ENCODE measurements at places on chromosomes 3 and 15.

DNA sequence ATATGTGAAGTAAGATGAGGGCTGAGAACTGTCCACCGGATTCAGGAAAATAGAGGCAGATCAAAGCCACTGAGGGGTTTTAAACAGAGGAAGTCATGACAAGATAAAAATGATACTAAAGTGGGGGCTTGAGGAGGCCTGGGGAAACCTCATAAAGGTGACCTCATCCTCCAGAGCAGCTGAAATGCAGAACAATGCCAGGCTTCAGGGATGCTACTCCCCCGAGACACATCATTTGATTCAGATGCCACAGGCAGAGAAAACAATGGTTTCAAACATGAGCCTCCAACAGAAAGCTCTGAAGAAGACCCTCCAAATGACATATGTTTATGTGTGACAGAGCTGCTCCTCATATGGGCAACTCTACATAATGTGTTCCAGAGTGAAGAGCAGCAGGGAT lies 6.4 kb downstream of the CFAP20DC start:
- no peaks in the 10 kb centered on the region for H3K4me1 ChIP-seq
- H3K4me3 ChIP-seq, result no peak overlapping the region
- DNase-seq, result no peak

DNA sequence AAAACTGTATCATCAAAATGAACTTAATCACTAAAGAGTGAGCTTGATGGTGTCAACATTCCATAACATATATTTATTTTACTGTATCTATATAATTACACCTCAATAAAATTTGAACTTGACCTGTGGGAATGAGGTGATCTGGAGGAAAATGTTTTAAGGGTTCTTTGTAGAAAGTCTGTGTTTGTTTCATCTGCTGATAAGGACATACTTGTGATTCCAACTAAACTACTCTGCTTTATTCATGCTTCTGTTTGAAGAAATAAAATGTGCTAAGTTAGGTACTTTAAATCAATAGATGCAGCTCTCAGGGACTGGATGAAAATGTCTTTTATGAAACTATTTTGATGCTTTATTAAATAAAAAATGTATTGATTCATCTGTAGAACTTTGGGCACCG lies 11.6 kb upstream of the PLOD2 start:
- no peak overlapping the region for H3K4me3 ChIP-seq
- H3K36me3 ChIP-seq, result peaks cover 5% of the 10 kb centered on the region
- H3K27ac ChIP-seq, result no peak overlapping the region

- no peak overlapping the region for H3K27ac ChIP-seq
- no peak overlapping the region for H3K4me3 ChIP-seq
- DNase-seq, result no peak
- no peaks in the 10 kb centered on the region for H3K36me3 ChIP-seq
- peaks cover 2% of the 10 kb centered on the region for H3K4me1 ChIP-seq
- peaks cover 64% of the 10 kb centered on the region for H3K27me3 ChIP-seq
Measured at GRCh38 chr15:39330061-39330460, 250.8 kb upstream of the THBS1 start.

- no peaks in the 10 kb centered on the region for H3K36me3 ChIP-seq
- no peak for DNase-seq
Measured at GRCh38 chr3:154367221-154367620, 42.9 kb upstream of the DHX36 start.

GRCh38 chr3:192879346-192880031 lies 38.2 kb downstream of the MB21D2 start:
- no peak overlapping the region for H3K27ac ChIP-seq
- H3K27me3 ChIP-seq, result no peaks in the 10 kb centered on the region
- peaks cover 4% of the 10 kb centered on the region for H3K4me1 ChIP-seq

DNA sequence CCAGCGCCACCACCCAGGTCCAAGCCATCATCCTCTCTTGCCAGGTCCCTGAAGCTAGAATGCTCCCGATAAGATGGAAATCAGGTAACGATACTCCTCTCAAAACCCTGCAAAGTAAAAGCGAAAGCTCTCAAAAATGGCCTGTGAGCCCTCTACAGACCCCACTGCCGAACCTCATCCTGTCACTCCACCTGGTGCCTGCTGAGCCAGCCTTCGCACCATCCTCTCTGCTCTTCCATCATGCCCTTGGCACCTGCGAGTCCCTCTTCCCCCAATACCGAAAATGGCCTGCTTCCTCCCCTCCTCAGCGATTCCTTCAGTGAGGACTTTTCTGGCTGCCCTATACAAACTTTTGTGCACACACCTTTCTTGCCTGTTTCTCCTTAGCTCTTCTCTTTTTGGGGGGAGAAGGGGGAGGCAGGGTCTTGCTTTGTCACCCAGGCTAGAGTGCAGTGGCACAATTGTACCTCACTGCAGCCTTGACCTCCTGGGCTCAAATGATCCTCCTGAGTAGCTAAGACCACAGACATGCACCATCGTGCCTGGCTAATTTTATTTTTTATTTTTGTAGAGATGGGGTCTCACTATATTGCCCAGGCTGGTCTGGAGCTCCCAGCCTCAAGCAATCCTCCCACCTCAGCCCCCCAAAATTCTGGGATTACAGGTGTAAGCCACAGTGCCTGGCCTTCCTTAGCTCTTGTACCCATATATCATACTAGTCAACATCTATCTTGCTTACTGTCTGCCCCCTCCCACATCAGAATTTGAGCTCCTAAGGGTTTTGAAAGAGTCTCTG lies 3.0 kb downstream of the IDH2 start:
- H3K4me3 ChIP-seq, result peak overlapping the region; percentile 88
- peak overlapping the region; percentile 98 for H3K27ac ChIP-seq
- peaks cover 60% of the 10 kb centered on the region for H3K4me1 ChIP-seq
- no peaks in the 10 kb centered on the region for H3K27me3 ChIP-seq
- H3K36me3 ChIP-seq, result no peaks in the 10 kb centered on the region

DNA sequence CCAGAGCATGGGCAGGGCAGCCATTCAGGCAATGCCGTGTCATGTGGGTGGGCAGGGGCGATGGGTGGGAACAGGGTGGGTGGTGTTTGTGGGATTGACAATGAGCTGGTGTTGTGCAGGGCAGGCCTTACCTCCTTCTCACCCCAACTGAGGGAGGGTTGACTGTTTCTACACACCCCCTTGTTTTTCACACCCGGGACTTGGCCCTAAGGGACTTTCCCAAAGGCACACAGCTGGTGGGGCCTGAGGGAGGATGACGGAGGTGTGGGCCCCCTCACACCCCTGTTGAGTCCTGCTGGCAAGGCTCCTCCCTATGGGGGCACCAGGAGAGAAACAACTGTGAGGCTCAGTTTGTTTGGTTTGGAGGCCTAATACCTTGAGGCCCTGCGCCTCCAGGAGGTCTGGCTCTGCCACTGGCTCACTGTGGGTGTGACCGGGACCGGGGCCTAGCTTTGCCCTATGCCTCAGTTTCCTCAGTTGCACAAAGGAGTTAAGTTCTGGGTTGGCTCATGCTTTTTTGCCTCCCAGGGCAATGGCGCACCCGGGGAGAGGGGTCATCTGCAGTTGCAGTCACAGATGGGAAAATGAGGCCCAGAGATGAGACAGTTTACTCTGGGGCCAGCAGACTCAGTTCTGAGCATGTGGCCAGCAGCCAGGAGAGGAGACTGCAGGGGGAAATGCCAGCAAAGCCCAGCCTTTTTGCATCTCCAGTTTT lies 5.1 kb upstream of the DNAH1 start:
- H3K4me1 ChIP-seq, result peaks cover 24% of the 10 kb centered on the region
- no peak overlapping the region for H3K27ac ChIP-seq
- no peaks in the 10 kb centered on the region for H3K27me3 ChIP-seq
- no peaks in the 10 kb centered on the region for H3K36me3 ChIP-seq
- no peak for DNase-seq

DNA sequence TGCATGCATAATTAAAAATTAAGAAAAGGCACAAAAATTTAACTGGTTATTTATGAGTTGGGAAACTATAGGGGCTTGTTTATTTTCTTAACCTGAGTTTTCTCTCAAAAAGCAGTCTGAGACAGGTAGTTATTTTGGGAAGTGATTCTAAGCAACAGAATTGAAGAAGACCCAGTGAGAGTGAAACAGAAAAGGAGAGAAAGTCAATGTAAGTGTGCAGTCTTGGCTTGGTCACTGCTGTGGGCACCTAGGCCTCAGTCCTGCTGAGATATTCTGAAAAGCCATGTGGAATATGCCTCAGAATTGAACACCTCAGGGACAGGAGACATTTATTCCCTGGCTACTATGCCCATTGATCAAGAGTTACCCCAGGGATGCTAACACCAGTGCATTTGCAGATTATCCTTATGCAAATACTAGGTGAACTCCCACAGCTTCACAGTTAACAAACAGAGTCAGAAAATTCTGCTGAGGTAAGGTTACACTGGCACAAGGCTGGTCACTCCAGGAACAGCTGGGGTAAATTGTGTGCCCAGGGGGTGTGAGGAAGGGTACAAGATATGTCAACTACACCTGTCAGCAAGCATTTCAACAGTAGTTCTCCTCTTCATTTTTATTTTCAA lies 222.7 kb downstream of the EFHB start:
- no peak for DNase-seq
- H3K27me3 ChIP-seq, result no peaks in the 10 kb centered on the region
- no peak overlapping the region for H3K27ac ChIP-seq
- H3K4me1 ChIP-seq, result no peaks in the 10 kb centered on the region
- H3K4me3 ChIP-seq, result no peak overlapping the region

- H3K4me1 ChIP-seq, result no peaks in the 10 kb centered on the region
Measured at GRCh38 chr15:77837649-77838025, 204.9 kb upstream of the LINGO1 start.

- H3K27me3 ChIP-seq, result no peaks in the 10 kb centered on the region
- no peak for DNase-seq
- peaks cover 2% of the 10 kb centered on the region for H3K36me3 ChIP-seq
- H3K4me3 ChIP-seq, result no peak overlapping the region
Measured at GRCh38 chr3:57791245-57791644, 35.1 kb downstream of the SLMAP start.

GRCh38 chr15:62612771-62613170 lies 429.8 kb upstream of the TPM1 start:
- H3K27ac ChIP-seq, result no peak overlapping the region
- peaks cover 53% of the 10 kb centered on the region for H3K27me3 ChIP-seq
- no peaks in the 10 kb centered on the region for H3K36me3 ChIP-seq
- DNase-seq, result no peak
- peaks cover 2% of the 10 kb centered on the region for H3K4me1 ChIP-seq
- H3K4me3 ChIP-seq, result no peak overlapping the region

- DNase-seq, result no peak
- H3K27me3 ChIP-seq, result peaks cover 11% of the 10 kb centered on the region
- peaks cover 2% of the 10 kb centered on the region for H3K4me1 ChIP-seq
- no peak overlapping the region for H3K4me3 ChIP-seq
- no peaks in the 10 kb centered on the region for H3K36me3 ChIP-seq
Measured at GRCh38 chr3:150238048-150238802, 169.9 kb upstream of the TSC22D2 start.

- peaks cover 9% of the 10 kb centered on the region for H3K27me3 ChIP-seq
- H3K4me3 ChIP-seq, result no peak overlapping the region
- H3K27ac ChIP-seq, result no peak overlapping the region
- no peaks in the 10 kb centered on the region for H3K36me3 ChIP-seq
- DNase-seq, result no peak
Measured at GRCh38 chr3:66989241-66989640, 8.9 kb upstream of the KBTBD8 start.

GRCh38 chr3:40103829-40104228 lies 205.7 kb upstream of the EIF1B start:
- no peak for DNase-seq
- no peaks in the 10 kb centered on the region for H3K4me1 ChIP-seq
- no peak overlapping the region for H3K27ac ChIP-seq

DNA sequence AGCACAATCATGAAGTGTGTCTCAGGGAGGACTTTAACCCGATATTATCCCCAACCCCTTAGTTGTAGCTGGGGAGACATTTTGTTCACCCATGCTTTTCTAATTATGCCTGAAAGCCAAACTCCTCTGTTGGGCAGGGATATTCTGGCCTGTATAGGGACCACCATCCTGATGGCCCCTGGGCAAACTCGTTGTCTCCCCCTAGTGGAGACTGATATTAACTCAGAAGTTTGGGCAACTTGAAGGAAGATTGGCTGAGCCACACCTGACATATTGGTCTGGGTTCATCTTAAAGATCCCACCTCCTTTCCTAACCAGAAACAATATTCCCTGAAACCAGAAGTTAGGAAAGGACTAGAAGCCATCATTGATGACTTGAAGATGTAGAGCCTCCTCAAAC lies 42.3 kb downstream of the TM4SF18 start:
- H3K4me1 ChIP-seq, result peaks cover 3% of the 10 kb centered on the region
- no peak overlapping the region for H3K4me3 ChIP-seq
- no peaks in the 10 kb centered on the region for H3K36me3 ChIP-seq
- DNase-seq, result no peak
- H3K27me3 ChIP-seq, result peaks cover 5% of the 10 kb centered on the region

GRCh38 chr3:127384717-127385539 lies 97.1 kb upstream of the PRR20G start:
- no peak overlapping the region for H3K4me3 ChIP-seq
- no peak overlapping the region for H3K27ac ChIP-seq
- no peaks in the 10 kb centered on the region for H3K36me3 ChIP-seq
- H3K4me1 ChIP-seq, result no peaks in the 10 kb centered on the region

- no peak overlapping the region for H3K27ac ChIP-seq
- H3K36me3 ChIP-seq, result peaks cover 2% of the 10 kb centered on the region
- H3K4me1 ChIP-seq, result peaks cover 10% of the 10 kb centered on the region
- no peaks in the 10 kb centered on the region for H3K27me3 ChIP-seq
- DNase-seq, result no peak
Measured at GRCh38 chr3:37309921-37310665, 135.7 kb upstream of the LRRFIP2 start.

GRCh38 chr15:66862111-66862939 lies 160.3 kb downstream of the SMAD6 start:
- no peak overlapping the region for H3K4me3 ChIP-seq
- peaks cover 10% of the 10 kb centered on the region for H3K4me1 ChIP-seq
- H3K27ac ChIP-seq, result no peak overlapping the region
- H3K36me3 ChIP-seq, result no peaks in the 10 kb centered on the region
- no peak for DNase-seq
- H3K27me3 ChIP-seq, result peaks cover 64% of the 10 kb centered on the region

DNA sequence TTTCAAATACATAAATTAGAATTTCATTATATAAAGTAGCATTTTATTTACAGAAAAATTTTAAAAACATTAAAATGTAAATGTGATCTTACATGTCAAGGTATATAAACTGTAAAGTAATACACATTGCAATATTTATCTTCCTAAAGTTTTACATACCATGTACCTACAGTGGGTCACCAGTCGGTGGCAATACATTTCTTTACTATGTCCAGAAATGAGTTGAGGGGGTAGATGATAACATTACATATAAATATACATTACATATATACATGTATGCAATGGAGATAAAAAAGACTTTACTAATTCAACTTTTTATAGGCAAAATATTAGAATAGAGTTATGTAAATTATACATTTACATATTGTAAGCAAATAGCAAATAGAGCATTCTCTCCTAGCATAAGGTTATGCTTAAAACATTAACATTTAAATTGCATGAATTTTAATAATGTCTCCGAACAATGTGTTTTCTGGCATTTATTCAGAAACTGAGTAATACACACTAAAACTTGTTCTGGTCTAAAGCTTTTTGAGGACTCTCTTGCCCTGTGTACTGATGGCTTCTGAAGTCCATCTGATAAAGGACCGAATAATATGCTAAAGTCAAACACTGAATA lies 93.3 kb upstream of the NLGN1 start:
- H3K36me3 ChIP-seq, result no peaks in the 10 kb centered on the region
- no peak overlapping the region for H3K4me3 ChIP-seq
- no peak overlapping the region for H3K27ac ChIP-seq
- H3K27me3 ChIP-seq, result no peaks in the 10 kb centered on the region
- no peaks in the 10 kb centered on the region for H3K4me1 ChIP-seq

GRCh38 chr3:181998828-181999227 lies 287.1 kb downstream of the SOX2 start:
- no peak overlapping the region for H3K4me3 ChIP-seq
- no peaks in the 10 kb centered on the region for H3K27me3 ChIP-seq
- H3K27ac ChIP-seq, result no peak overlapping the region
- DNase-seq, result no peak
- H3K4me1 ChIP-seq, result no peaks in the 10 kb centered on the region

GRCh38 chr3:94269763-94270162 lies 206.9 kb downstream of the NSUN3 start:
- DNase-seq, result no peak
- no peaks in the 10 kb centered on the region for H3K36me3 ChIP-seq
- no peak overlapping the region for H3K4me3 ChIP-seq
- H3K4me1 ChIP-seq, result no peaks in the 10 kb centered on the region
- no peaks in the 10 kb centered on the region for H3K27me3 ChIP-seq
